Activated T-cell treated with anti-CD3 and anti-CD28 coated beads, Interleukin-2, amount 50 U/mL, for 72 hours (primary cell): ENCODE measurements at places on chromosomes 3 and 15. TPM values are rescaled to one million over a fixed set of nuclear protein-coding genes. Genes with fewer than 3 reads are reported as not detected.

Gene MRPL3
- total RNA-seq: 139 TPM

DNA sequence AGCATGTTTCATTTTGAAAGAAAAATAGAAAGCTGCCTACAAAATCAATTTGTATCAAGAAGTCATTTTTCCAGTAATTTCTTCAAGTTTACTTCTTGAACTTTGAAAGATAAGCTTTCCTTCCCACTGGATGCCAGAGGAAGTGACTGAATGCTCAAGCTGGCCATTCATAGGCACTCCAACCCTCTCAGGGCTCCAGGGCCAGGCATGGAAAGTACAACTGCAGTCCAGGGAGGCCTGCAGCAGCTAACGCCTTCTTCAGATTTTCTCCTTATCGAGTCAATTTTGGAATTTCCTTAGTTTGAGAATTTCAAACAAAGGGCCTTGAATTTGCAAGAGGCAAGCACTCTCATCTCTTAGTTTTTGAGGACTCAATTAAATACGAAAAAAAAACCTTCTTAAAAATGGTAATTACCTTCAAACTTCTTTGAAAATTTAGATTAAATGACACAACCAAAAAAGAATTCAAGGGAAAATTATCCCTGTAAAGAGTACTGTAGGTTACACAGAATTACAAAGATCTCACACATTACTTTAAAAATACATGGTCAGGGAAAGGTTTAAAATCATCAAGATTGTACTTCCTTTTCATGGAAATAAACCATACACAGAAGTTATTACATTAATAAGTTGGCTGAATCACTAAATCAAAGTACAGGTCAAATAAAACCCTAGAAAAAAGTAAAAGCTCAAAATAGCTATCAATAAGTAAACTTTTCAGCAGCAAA, 2.5 kb downstream of the UBP1 start:
- H3K27me3 ChIP-seq: no peaks in the 10 kb centered on the region
- peak overlapping the region; percentile 90 for H3K4me3 ChIP-seq
- no peak for DNase-seq
- peaks cover 3% of the 10 kb centered on the region for H3K36me3 ChIP-seq
- peak overlapping the region; percentile 98 for H3K27ac ChIP-seq

DNA sequence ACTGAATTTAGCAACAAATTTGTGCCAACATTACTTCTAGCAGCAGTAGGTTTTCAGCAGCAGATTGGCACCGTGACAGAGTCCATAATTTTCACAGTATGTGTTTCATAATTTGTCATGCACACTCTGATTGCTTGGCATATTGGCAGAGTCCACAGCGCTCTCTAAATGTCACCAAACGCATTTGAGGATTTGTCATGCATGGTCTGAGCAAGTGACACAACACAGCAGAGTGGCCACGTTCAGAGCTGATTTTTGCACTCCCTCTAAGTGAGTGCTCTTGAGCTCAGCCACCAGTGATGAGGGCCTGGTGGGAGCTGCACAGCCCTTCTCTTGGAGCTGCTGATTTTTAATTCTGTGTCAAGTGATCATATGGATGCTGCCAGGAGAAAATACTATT, 1270.8 kb downstream of the ROBO1 start:
- no peak for DNase-seq
- H3K27me3 ChIP-seq: no peaks in the 10 kb centered on the region
- no peak overlapping the region for H3K4me3 ChIP-seq
- H3K27ac ChIP-seq: no peak overlapping the region
- H3K36me3 ChIP-seq: no peaks in the 10 kb centered on the region
- no peaks in the 10 kb centered on the region for H3K4me1 ChIP-seq

Gene PPP1R14D
- not detected for total RNA-seq

GRCh38 chr3:69865925-69866679, 126.8 kb downstream of the MITF start:
- no peaks in the 10 kb centered on the region for H3K36me3 ChIP-seq
- DNase-seq: no peak
- H3K4me1 ChIP-seq: no peaks in the 10 kb centered on the region
- H3K27me3 ChIP-seq: no peaks in the 10 kb centered on the region
- no peak overlapping the region for H3K27ac ChIP-seq

- H3K27me3 ChIP-seq: peaks cover 6% of the 10 kb centered on the region
- peaks cover 14% of the 10 kb centered on the region for H3K4me1 ChIP-seq
- no peak overlapping the region for H3K27ac ChIP-seq
- no peak for DNase-seq
- no peaks in the 10 kb centered on the region for H3K36me3 ChIP-seq
- no peak overlapping the region for H3K4me3 ChIP-seq
Observed at GRCh38 chr3:18086078-18086477, 339.1 kb downstream of the SATB1 start.

GRCh38 chr3:151974067-151974466, 100.6 kb downstream of the SUCNR1 start:
- H3K4me1 ChIP-seq: no peaks in the 10 kb centered on the region
- H3K27me3 ChIP-seq: no peaks in the 10 kb centered on the region
- H3K27ac ChIP-seq: no peak overlapping the region
- no peak for DNase-seq

Gene ERC2
- total RNA-seq: 0.19 TPM

Gene ARL14
- not detected for total RNA-seq

DNA sequence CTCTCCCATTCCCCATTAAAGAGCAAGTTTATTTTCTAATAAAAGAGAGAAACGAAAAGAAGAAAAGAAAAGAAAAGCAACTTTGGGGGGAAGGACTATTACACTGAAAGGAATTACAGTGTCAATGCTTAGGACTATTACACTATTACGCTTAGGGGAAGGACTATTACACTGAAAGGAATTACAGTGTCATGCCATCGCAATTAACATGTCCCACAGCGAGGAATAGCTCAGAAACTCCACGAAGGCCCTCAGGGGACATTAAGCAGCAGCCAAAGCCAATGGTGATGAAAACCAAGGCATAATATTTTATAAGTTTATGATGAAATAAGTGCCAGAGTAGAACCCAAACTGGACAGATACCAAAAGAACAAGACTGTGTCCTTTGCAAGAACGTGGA, 22.1 kb upstream of the DET1 start:
- no peaks in the 10 kb centered on the region for H3K4me1 ChIP-seq
- H3K36me3 ChIP-seq: no peaks in the 10 kb centered on the region
- DNase-seq: no peak
- no peak overlapping the region for H3K27ac ChIP-seq

- H3K27me3 ChIP-seq: no peaks in the 10 kb centered on the region
- no peak overlapping the region for H3K27ac ChIP-seq
- DNase-seq: no peak
- H3K4me1 ChIP-seq: no peaks in the 10 kb centered on the region
Observed at GRCh38 chr3:7781395-7781794, 720.2 kb upstream of the LMCD1 start.

Gene ASB14
- not detected for total RNA-seq

- H3K27me3 ChIP-seq: peaks cover 15% of the 10 kb centered on the region
- no peak for DNase-seq
- no peaks in the 10 kb centered on the region for H3K4me1 ChIP-seq
- no peak overlapping the region for H3K4me3 ChIP-seq
- no peaks in the 10 kb centered on the region for H3K36me3 ChIP-seq
- H3K27ac ChIP-seq: no peak overlapping the region
Observed at GRCh38 chr3:100984308-100984707, 8.9 kb downstream of the ABI3BP start.

DNA sequence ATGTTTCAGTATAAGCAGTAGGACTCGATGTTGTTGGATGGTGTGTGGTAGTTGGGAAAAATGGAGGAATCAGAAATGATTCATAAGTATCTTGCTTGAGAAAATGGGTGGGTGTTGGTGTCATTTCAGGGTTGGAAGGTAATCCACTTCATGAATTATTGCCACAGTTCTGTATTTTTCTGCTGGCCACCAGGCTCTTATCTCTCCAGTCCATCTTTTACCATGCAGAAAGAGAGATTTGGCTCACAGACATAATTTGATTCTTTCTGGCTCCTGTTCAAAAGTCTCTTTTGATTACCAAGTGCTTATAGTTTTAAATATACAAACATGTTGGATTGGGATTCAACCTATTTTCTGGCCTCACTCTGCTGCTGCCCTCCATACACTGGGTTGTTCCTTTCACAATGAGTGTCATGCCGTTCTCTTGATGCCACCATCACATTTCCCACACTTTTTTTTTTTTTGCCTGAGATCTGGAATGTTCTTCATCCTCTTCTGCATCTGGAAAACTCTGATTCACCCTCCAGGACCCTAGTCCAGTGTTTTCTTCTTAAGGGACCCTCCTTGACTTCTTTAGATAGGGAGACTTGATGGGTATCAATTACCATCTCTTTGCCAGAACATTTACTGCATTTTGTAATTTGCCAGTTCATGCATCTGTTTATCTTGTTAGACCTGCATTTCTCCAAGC, 69.4 kb upstream of the GAP43 start:
- no peak for DNase-seq
- H3K27me3 ChIP-seq: peaks cover 27% of the 10 kb centered on the region
- no peak overlapping the region for H3K4me3 ChIP-seq
- H3K36me3 ChIP-seq: no peaks in the 10 kb centered on the region
- H3K4me1 ChIP-seq: no peaks in the 10 kb centered on the region

- no peak for DNase-seq
- H3K27ac ChIP-seq: peak overlapping the region; percentile 26
Observed at GRCh38 chr15:66515901-66516322, 10.8 kb downstream of the ZWILCH start.

Gene PRSS50
- total RNA-seq: 0.09 TPM

- H3K36me3 ChIP-seq: no peaks in the 10 kb centered on the region
- no peaks in the 10 kb centered on the region for H3K4me1 ChIP-seq
- DNase-seq: no peak
- peaks cover 27% of the 10 kb centered on the region for H3K27me3 ChIP-seq
- no peak overlapping the region for H3K4me3 ChIP-seq
Observed at GRCh38 chr15:88814393-88814792, 11.2 kb downstream of the ACAN start.

Gene IL20RB
- total RNA-seq: 2.0 TPM

DNA sequence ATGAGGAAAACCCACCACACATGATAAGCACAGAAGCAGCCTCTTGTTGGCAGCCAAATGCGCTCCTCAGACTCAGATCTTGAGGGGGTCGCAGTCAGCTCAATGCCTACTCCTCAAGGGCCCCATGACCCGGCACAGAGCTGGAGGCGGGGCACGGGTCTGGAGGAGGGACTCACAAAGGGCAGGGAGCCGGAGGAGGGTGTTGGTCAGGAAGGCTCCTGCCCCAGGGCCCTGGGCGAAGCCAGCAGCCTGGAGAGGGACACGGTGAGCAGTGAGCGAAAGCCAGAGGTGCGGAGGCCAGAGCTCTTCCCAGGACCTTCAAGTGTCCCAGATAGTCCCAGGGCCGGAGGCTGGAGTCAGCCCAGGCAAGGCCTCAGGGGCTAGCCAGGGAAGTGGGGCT, 9.8 kb downstream of the CACNA2D2 start:
- no peaks in the 10 kb centered on the region for H3K27me3 ChIP-seq
- H3K36me3 ChIP-seq: no peaks in the 10 kb centered on the region
- no peak overlapping the region for H3K4me3 ChIP-seq
- H3K27ac ChIP-seq: no peak overlapping the region
- no peak for DNase-seq
- H3K4me1 ChIP-seq: peaks cover 25% of the 10 kb centered on the region

- H3K4me3 ChIP-seq: no peak overlapping the region
- H3K27me3 ChIP-seq: no peaks in the 10 kb centered on the region
- peak overlapping the region; percentile 64 for H3K27ac ChIP-seq
- peaks cover 3% of the 10 kb centered on the region for H3K36me3 ChIP-seq
Observed at GRCh38 chr15:101664303-101664913, 12.2 kb upstream of the TM2D3 start.

DNA sequence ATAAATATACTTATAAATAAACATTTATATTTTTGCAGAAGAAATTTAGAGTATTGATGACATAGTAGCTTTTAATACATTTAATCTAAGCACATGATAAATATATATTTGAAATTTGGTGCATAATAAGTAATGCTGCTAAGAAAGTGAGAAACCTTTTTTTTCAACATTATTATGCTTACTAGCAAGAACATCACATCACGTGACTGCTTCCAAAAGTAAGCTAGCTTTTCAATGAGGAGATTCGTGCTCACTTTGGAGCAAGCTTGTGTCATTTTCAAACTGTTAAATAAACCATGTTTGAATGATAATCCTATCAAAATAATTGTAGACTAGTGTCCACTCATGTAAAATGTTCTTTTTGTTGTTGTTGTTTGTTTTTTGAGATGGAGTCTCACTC, 109.0 kb upstream of the SLC4A7 start:
- no peak overlapping the region for H3K27ac ChIP-seq
- DNase-seq: no peak
- H3K4me3 ChIP-seq: no peak overlapping the region
- H3K36me3 ChIP-seq: peaks cover 2% of the 10 kb centered on the region
- H3K27me3 ChIP-seq: no peaks in the 10 kb centered on the region
- peaks cover 56% of the 10 kb centered on the region for H3K4me1 ChIP-seq

Gene APEH
- 108 TPM for total RNA-seq
